NCI-H524 (cell line): ENCODE measurements at places on chromosomes 6 and 20.
A peak's percentile ranks its signal among the peaks of the same experiment; 100 is the strongest.

DNA sequence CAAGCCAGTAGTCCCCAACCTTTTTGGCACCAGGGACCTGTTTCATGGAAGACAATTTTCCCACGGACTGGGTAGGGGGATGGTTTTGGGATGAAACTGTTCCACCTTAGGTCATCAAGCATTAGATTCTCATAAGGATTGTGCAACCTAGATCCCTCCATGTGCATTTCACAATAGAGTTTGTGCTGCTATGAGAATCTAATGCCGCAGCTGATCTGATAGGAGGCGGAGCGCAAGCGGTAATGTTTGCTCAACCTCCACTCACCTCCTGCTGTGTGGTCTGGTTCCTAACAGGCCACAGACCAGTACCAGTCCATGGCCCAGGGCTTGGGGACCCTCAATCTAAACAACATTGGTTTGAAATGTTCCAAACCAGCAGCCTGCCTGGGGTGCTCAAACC is 137.0 kb upstream of the STXBP5 start:
- no peak for DNase-seq

- DNase-seq: peak; percentile 94
Measured at GRCh38 chr6:125444006-125444923, 142.5 kb upstream of the HDDC2 start.

DNA sequence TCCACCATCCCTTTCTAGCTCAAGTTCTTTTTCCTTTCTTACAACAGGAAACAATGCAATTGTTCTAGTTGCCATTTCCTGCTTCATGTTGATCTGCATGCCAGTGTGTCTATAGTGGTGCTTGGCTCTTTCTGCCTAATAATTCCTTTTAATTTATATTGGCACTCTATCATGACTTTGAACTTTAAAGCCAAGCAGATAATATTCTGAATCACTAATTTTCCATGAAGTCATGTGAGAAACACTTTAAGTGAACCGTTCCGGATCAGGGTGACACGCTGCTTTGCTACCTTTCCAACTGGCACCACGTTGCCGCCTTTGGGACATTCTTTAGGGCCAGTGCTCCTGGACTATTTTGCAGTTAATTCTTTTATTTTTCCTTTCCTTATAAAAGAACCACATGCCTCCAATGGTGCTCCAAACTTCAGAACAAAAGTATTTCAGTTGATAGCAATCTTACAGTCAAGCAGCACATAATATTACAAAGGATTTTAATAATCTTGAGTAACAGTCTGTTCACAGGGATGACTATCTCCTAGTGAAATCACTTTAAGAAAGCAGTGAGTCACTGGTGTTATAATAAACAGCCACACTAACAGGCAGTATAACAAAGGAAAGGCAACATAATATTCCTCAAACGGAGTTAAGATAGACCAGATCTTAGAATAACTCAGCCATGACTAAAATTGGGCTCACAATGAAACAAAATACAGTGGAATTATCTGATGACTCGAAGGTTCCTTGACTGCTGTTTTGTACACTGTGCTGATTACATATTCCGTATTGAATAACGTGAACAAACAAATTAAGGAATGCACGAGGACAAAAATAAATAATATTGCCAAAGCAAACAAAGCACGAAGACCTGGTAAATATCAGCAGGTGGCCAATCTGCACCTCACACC is 19.0 kb upstream of the BLOC1S5 start:
- no peak for DNase-seq

GRCh38 chr20:58741384-58741783 is 48.8 kb downstream of the NPEPL1 start:
- DNase-seq: no peak

GRCh38 chr6:129280749-129281148 is 397.8 kb downstream of the LAMA2 start:
- DNase-seq: peak; percentile 70

GRCh38 chr20:37630166-37630565 is 63.7 kb upstream of the CTNNBL1 start:
- DNase-seq: peak; percentile 85

GRCh38 chr6:7145885-7146828 is 38.4 kb downstream of the RREB1 start:
- DNase-seq: no peak

- no peak for DNase-seq
Measured at GRCh38 chr20:45701873-45702272, at the start of gene WFDC13. TSS of gene WFDC13 (plus strand) at chr20:45702038. CDS start at chr20:45702124, 86 bp downstream.

GRCh38 chr6:143969077-143969476 is 39.0 kb downstream of the PLAGL1 start:
- no peak for DNase-seq

GRCh38 chr20:48957053-48957481 is 35.6 kb downstream of the ARFGEF2 start:
- DNase-seq: no peak

DNA sequence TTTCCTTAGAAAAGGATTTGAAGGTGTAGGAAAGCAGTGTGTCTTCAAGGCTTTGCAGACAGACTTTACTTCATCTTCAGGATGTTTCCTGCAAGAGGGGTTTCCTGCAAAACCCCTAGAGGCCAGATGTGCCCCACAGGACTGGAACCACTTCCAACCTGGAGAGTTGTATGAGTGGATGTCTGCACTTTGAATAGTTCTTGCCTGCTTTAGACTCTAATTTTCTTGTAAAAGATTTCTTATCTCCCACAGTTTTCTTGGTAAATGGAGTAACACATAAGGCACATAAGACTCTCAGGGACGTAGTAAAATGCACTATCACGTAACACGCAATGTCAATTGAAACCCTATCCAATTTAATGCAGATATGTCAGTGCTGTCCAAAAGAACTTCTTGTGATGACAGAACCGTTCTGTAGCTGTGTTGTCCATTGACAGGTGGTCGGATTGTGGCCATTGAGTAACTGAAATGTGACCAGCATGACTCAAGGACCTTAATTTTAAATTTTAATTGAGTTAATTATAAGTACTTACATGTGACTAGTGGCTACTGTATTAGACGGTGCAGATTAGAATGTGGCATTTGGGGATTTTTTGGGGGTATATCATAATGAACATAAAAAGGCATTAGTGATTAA is 118.7 kb downstream of the JARID2 start:
- DNase-seq: peak; percentile 44

- no peak for DNase-seq
Measured at GRCh38 chr6:170074435-170074834, 216.4 kb downstream of the DLL1 start.

DNA sequence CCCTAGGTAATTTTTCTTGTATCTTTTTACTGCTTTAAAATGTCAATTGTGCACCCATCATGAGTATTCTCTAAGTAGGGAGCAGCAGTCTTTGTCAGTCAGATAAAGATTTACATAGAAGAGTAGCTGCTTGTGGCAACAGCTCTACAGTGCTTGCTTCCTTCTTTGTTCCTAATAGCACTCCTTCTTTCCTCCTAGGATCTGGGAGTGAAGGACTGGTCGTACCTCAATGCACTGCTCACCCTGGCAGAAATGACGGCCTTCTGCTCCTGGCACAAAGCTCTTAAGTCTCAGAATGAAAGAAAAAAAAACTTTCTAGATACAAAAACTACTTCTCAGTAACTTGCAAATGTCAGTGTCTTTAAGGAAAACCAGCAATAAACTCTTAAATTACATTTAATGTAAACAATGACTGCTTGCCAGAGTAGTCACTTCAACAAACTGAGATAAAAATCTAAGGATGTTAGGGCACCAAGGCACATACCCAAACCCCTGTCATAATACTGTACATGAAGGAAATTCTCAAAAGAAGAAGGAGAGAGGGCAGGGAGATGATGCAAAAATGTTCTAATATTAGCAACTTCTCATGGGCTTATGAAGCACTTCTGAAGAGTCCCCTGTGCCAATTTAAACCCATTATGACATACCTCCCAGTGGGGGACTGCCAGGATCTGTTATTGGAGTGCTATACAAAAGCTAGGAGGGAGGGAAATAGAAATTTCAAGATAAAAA is 34.0 kb downstream of the NCOA6 start:
- DNase-seq: peak; percentile 13

DNA sequence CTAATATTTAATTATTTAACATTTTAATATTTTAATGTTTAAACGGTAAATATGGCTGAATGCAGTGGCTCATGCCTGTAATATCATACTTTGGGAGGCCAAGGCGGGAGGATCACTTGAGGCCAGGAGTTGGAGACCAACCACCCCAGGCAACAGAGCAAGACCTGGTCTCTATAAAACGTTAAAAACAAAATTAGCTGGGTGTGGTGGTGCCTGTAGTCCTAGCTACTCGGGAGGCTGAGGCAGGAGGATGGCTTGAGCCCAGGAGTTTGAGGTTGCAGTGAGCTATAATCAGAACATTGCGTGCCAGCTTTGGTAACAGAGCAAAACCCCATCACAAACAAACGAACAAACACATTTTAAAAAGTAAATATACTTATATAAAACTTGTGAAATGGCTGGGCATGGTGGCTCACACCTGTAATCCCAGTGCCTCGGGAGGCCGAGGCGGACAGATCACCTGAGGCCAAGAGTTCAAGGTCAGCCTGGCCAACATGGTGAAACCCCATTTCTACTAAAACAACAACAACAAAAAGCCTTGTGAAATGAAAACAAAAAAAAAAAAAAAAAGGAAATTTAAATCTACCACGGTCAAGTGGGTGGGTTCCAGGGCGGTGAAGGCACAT is 8.2 kb downstream of the SRXN1 start:
- no peak for DNase-seq

- no peak for DNase-seq
Measured at GRCh38 chr6:134347885-134348805, 30.2 kb upstream of the SGK1 start.

DNA sequence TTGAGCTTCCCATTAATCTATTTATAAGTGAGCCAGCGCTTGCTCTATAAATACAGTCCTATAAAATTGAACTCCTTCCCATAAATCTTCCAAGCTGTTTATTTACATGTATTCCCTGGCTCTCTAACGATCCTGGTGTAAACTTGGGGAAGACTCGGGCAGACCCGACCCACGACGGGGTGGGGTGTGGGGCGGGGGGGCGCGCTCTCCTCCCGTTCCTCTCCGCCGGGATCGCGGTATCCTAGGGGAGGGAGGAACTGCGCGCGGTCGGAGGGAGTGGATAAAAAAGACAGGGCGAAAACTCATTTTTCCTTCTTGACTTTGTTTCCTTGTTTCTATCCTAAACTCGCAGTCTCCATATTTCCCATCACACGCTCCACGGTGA is 31.1 kb downstream of the TFAP2B start:
- no peak for DNase-seq

- DNase-seq: no peak
Measured at GRCh38 chr6:1406306-1407072, 17.1 kb downstream of the FOXF2 start.

- no peak for DNase-seq
Measured at GRCh38 chr20:31676609-31676989, 38.9 kb downstream of the COX4I2 start.

GRCh38 chr6:22886650-22887581 is 317.6 kb downstream of the HDGFL1 start:
- no peak for DNase-seq

GRCh38 chr6:10460096-10460495 is 45.2 kb upstream of the TFAP2A start:
- DNase-seq: no peak

DNA sequence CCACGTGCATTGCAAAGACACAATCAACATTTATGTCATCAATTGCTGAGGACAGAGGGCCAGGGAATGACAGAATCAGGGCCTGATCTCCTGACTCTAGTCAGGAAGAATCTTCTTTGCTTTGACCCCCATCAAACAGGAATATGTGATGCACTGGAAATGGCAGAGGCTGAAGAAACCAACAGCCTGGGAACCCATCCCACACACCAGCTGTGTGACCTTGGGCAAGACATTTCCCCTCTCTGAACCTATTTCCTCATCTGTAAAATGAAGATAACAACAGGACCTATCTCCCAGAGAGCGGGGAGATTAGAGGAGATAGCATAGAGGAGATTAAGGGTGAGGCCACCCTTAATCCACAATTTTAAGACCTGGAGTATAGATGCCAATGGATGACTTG is 1.5 kb downstream of the HNF4A start:
- DNase-seq: no peak
